GM23338 (cell line): ENCODE measurements at places on chromosomes 5 and 9. TPM values are rescaled to one million over a fixed set of nuclear protein-coding genes. Genes with fewer than 3 reads are reported as not detected.

CMYA5 gene
- 0.49 and 1.2 TPM in 2 replicates for total RNA-seq

NPR2 gene
- total RNA-seq, result 7.6 and 14.4 TPM in 2 replicates

SSBP2 gene
- 20.4 and 21.5 TPM in 2 replicates for total RNA-seq

ENTPD2 gene
- total RNA-seq, result 1.1 and 1.9 TPM in 2 replicates

CCL28 gene
- total RNA-seq, result 3.4 and 5.7 TPM in 2 replicates

RECK gene
- total RNA-seq, result 8.1 and 8.6 TPM in 2 replicates

FGFR4 gene
- 145 and 150 TPM in 2 replicates for total RNA-seq

GLRA1 gene
- total RNA-seq, result not detected in 2 replicates

PPP3R2 gene
- total RNA-seq, result not detected in 2 replicates
